Stimulated activated CD8-positive, alpha-beta memory T cell treated with anti-CD3 and anti-CD28 coated beads, Interleukin-4, amount 100 ng/mL, for 1 hour (primary cell): ENCODE measurements at places on chromosomes 4 and X.

GRCh38 chr4:173261052-173261451 is 73.1 kb downstream of the HMGB2 start:
- DNase-seq: no peak

GRCh38 chr4:168739886-168740285 is 243.0 kb downstream of the PALLD start:
- DNase-seq: no peak

- DNase-seq: no peak
Observed at GRCh38 chrX:100299559-100299958, 110.5 kb downstream of the PCDH19 start.

- DNase-seq: no peak
Observed at GRCh38 chrX:113651306-113651705, 810.7 kb upstream of the AMOT start.

GRCh38 chr4:41514766-41515481 is 23.0 kb upstream of the LIMCH1 start:
- DNase-seq: no peak

DNA sequence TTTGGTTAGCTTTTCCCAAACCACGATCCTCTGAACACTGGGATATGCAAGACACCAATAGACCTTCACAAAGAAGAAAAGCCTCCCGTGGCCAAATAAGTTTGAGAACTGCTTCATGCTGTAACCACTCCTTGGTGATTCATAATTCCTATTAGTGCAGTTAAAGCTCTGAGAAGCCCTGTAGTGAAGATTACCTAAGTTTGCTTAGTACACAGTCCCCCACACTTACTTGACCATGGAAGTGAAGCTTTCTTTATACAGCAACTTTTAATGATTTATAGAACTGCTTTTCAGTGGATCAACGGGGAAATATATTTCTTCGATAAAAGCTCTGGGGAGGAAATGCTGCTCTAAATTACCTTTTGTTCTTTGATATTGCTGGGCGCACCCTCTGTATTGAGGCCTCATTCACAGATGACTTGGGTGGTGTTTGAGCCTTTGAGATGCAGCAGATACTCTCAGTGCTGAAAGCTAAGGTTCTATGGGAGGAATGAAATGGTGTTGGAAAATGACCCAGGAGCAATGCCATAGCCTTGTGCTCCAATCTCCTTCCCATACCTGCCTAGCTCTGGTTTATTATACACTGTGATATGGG is 67.4 kb downstream of the CBLL2 start:
- no peak for DNase-seq

GRCh38 chr4:83831588-83831987 is 295.7 kb downstream of the GPAT3 start:
- DNase-seq: no peak
